HCEC 1CT (cell line): ENCODE measurements at places on chromosomes 3 and 15.

DNA sequence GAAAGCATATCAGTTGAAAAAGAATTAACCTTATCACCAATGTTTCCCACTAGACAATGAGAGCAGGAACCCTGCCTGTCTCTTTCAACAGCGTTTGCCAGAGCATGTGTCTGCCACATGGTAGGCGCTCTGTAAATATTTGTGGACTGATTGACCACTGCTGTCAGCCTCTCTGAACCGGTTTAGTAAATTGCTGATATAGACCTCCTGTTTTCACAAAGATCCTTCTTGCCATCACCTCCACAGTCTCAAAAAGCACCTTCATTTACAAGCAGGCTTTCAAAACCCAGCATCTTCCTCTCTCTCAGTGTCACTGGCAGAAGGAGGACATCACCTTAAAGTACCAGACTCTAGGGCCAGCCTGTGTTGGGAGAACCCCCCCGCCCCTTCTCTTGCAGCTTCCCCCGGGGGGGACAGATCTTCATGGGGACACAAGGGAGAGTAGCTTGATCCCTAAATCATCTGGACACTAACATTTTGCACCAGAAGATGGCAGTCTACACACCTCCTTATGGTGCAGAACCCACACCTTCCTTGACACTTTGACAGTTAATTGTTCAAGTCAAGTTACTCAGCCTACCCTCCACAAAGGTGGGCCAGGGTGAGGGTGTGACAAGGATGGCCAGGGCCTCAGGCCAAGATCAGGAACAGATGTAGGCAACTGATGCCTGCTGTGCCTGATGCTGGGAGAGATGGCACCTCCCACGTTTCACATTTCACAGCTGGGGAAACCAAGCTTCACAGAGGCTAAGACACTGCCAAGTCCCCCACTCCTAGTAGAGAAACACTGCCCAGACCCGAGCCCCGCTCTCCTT is 37.8 kb upstream of the USP3 start:
- peak; percentile 59 for DNase-seq

DNA sequence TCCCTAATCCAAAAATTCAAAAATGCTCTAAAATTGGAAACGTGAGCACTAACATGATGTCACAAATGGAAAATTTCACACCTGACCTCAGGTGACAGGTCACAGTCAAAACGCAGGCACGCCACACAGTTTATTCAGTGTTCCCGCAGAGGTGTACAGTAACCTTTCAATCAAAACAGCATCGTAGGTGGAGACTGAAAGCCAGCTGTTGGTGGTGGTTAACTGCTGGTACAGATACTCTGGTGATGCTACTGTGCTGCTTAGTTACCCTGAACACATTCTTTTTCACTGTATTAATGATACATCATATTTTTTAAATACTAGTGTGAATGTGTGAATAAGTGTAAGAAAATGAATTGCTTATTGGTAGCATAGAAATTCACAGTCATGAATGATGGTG is 23.8 kb downstream of the RAB11A start:
- no peak for DNase-seq

GRCh38 chr3:194483850-194484249 is 3.0 kb downstream of the ATP13A3 start:
- DNase-seq, result no peak

DNA sequence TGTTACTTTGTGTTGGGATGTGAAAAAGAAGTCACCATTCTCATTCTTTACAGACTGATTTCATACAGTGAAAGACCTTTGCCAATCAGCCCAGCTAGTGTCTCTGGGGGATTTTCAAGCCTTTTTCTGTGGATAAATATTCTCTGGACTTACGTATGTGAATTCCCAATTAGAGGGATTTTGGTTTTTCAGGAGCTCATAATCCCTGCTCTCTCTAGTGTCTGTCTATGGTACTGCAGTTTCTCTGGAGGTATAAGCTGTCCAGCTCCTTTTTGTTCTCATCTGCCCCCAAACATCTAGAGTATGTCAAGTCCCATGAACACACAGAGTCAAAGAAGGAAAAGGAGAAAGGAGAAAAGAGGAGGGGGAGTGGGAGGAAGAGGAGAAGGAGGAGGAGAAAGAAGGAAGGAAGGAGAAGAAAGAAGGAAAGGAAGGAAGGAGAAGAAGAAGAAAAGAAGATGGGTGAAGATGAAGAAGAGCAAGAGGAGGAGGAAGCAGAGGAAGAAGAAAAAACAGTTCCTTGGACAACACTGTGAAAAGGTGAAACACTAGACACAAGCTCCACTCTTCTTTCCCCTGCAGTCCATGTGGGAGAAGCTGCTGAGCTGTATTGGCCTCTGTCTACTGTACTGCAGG is 218.6 kb downstream of the GREM1 start:
- peak; percentile 62 for DNase-seq

- no peak for DNase-seq
These were observed 26.8 kb downstream of the EOGT start for GRCh38 chr3:68986496-68987208.

DNA sequence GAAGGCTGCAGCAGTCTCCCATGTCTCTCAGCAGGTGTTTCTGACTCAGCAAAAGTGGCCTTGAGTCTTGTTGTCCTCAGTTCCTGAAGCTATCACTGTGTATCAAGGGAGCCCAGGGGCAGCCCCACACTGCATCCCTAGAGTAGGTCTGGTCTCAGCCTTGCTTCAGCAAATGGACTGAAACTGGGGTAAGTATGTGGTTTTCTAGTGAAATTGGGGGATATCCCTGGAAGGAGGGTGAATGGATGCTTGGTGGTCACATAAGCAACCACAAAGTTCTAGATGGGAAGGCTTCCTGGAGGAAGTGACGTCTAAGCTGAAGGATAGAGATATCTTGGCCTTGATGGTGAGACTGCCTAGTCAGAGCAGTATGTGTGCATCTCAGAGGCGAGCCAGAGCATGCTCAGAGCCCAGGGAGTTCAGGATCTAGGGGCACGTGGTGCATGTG is 38.4 kb downstream of the TMEM158 start:
- no peak for DNase-seq

DNA sequence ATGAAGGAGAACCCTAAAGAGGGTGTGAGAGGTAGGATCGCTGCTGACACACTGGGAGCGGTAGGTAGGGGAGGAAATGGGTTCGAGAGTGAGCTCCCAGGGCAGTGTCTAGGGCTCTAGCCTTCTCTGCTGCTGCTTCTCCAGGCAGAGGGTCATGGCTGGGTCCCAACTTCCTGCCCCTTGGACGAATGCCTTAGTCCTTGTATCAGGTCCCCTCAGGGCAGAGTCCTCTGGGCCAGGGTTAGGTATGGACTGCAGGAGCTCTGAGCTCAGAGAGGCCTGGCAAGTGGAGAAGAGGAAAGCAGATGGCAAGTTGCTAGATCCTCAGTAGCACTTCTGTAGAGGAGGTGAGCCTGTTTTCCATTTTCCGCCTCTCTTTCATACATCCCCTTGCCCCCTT is 2.9 kb downstream of the CORO2B start:
- DNase-seq, result no peak

DNA sequence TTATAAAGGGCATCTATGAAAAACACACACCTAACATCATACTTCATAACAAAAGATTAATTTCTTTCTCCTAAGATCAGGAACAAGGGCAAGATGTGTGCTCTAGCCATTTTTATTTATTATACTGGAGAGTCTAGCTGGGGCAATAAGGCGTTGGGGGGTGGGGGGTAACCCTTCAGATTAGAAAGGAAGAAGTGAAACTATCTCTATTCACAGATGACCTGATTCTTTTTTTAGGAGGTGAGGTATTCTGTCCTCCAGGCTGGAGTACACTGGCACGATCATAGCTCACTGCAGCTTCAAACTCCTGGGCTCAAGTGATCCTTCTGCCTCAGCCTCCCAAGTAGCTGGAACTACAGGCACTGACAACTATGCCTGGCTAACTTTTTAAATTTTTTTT is 89.5 kb upstream of the MANF start:
- DNase-seq, result no peak

DNA sequence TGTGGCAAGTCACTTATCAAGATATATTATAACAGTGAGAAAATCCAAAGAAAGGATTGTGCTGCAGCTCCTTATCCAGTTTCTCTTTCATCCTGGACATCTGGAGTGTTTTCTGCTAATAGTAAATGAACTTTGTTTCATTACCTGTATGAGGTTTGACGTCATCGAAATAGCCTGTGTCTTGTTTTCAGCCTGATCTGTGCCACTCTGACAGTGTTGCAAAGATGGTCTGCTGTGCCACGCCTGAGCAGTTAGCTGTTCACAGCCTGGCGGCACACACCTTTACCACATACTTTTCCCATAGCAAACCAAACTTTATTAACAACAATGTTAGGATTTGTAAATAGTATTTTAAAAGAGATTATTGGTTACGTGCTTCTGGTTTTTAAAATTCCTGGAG is 34.0 kb downstream of the YEATS2 start:
- no peak for DNase-seq

GRCh38 chr3:184291738-184292445 is 7.1 kb upstream of the PSMD2 start:
- no peak for DNase-seq

GRCh38 chr3:108110934-108111333 is 20.1 kb upstream of the CD47 start:
- DNase-seq, result no peak

DNA sequence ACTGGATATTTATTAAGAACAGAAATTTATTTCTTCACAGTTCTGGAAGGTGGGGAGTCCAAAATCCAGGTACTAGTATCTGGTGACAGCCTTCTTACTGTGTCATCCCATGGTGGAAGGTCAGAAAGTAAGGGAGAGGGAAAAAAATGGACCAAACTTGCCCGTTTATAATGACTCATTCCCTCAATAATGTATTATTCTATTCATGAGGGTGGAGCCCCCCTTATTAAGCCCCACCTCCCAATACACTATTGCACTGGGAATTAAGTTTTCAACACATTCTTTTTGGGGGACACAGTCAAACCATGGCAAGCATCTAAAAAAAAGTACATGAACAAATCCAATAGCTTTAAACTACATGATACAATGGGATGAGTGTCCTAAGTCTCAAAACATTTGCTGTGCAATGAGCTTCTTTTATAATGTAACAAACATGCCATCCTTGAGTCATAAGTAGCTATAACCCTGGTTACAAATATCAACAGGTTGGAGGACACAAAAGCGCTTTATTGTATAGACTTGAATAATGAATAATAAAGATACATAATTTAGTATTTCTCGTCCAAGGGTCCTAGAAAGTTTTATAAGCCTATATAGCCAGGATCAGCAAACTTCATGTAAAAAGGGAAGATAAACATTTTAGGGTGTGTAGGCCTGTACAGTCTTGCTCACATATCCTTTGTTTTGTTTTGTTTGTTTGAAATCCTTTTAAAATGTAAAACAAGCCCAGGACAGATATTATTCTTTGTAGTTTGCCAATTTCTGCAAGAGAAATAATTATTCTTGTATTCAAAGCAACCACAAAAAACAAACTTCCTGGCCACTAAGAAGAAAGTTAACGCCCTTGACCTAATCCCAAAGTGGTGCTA is 160.6 kb upstream of the RAP2B start:
- DNase-seq, result no peak

DNA sequence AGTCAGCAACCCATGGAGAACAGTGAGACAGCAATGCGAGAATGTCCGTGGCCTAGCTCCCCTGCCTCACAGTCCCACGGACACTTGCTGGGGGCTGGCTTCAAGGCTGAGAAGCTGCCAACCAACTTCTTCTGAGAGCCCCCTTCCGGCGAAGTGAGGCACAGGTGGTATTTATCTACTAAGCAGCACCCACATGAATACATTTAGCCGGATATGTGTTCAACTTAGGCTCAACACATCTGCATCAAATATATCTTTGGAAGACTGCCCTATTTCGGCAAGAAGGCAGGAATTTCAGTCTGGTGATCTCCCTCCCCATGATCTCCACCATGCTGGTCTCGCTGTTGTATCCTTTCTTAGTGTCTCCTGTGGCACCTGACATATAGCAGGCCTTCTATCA is 340.9 kb upstream of the NR2E3 start:
- no peak for DNase-seq

GRCh38 chr3:183818706-183819624 is 6.4 kb downstream of the MAP6D1 start:
- DNase-seq, result no peak

GRCh38 chr3:129936757-129937156 is 37.8 kb upstream of the TRH start:
- no peak for DNase-seq

- DNase-seq, result no peak
These were observed 27.6 kb upstream of the ATP8B4 start for GRCh38 chr15:50146632-50147031.

GRCh38 chr3:190983875-190984274 is 121.4 kb upstream of the GMNC start:
- DNase-seq, result no peak

DNA sequence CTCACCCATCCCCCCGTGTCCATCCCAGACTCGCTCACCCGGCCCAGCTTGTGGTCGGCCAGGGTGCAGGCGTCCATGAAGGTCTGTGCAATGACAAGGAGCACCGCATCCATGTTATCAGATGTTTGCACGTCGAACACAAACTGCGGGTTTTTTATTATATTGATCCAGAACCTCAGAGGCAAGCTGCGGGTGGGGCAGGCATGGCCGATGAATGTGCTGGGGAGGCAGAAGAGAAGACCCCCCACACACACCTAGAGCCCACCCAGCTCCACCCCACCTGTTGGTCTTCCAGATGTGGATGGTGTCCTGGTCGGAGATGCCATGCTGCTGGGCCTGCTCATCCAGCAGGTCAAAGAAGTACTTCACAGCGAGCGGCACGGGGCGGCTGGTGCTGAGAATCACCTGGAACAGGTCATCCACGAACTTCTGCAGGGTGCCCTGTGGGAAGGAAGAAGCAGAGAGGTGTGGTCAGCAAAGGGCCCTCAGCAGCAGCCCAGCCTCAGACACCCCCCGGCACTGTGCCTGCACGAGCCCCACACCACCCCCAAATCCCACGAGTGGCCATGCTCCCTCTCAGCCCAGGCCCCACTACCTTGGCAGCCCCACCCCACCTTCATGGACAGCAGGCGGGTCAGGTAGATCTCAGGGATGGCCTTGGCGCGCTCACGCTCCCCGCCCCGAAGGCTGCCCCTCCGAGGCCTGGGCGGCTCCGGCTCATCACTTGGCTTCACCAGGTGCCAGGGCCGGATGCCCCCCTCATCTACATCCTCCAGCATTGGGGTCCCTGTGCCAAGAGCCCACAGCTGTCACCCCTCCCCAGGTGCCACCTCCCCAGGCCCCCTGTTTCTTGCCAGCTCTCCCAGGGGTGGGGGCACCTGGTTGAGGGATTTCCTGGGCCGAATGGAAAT is 20.3 kb downstream of the PLXNB1 start:
- no peak for DNase-seq

DNA sequence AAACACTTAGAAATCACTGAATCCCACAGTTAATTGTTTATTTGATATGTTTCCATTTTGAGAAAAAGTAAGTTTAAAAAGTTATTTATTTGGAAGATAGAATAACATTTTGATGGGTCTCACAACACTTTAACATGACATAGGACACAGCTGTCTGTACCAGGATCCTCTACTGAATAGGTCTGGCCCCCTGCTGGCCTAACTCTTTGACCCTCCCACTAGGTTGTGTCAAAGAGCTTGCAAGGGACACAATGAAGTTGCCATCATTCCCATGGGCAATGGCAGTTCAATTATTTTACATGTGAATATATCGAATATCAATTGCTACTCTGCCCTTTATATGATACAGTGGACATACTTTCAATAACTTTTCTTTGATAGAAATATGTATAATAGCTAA is 138.9 kb downstream of the EPHA3 start:
- no peak for DNase-seq
